ENCODE measurements at places on chromosomes 16 and 17.

DNA sequence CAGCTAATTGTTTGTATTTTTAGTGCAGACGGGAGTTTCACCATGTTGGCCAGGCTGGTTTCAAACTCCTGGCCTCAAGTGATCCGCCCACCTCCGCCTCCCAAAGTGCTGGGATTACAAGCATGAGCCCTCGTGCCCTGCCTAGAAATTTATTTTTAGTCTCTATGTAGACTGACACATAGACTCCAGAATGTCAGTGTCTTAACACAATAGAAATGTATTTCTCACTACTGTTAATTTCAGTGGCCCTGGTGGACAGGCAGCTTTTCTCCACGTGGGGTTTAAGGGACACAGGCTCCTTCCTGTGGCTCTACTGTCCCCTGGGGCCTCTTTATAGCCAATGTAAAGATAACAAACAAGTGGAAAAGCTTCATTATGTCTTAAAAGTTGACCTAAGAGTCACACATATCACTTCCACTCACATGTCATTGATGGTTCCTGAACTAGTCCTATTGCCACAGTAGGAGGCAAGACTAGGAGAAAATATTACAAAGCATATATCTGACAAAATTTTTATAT is 43.8 kb downstream of the COPRS start:
- no peak for DNase-seq

- peak; percentile 60 for DNase-seq
These were observed 17.1 kb downstream of the LIG3 start for GRCh38 chr17:34997355-34997862.

- no peak for DNase-seq
These were observed 6.9 kb downstream of the RARA start for GRCh38 chr17:40315678-40316570.

GRCh38 chr16:56419740-56420548 is 5.4 kb downstream of the AMFR start:
- DNase-seq = no peak

- peak; percentile 24 for DNase-seq
These were observed 22.1 kb downstream of the CEP112 start for GRCh38 chr17:66169839-66170238.

Measured in amniotic epithelial cell (primary cell).